Bone marrow (tissue), 2 donors: ENCODE measurements at places on chromosomes 11 and 22.
A peak's percentile ranks its signal among the peaks of the same experiment; 100 is the strongest.

GRCh38 chr11:16632295-16633200 is 105.9 kb upstream of the C11orf58 start:
- DNase-seq: no peak

DNA sequence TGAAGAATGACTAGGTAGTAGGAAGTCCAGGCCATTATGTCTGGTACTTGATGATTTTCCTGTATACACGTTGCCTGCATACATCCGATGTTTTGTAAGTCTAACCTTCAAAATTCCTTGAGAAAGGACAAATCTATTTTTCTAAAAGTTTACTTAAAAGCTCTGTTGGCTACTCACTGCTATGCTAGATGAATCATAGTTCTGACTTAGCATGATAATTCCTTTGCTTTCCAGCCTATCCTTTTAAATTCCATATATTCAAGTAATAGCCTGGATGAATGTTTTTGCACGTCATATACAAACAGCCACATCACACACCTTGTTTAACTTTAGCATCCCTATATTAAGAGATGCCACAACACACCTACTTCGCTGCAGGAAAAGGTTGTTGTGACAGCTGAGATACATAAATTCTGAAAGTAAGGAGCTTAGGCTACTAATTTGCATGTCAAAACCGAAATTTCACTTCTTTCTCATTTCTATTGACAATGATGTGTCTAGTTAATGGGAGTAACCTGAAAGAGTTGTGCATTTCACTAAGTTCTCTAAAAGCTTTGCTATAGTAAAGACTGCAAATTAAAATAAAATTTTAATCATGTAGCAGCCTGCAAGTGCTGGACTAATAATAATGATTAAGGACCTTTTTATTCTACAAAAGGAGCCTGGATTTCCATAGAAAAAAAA is 1116.4 kb downstream of the JRKL start:
- DNase-seq: no peak

DNA sequence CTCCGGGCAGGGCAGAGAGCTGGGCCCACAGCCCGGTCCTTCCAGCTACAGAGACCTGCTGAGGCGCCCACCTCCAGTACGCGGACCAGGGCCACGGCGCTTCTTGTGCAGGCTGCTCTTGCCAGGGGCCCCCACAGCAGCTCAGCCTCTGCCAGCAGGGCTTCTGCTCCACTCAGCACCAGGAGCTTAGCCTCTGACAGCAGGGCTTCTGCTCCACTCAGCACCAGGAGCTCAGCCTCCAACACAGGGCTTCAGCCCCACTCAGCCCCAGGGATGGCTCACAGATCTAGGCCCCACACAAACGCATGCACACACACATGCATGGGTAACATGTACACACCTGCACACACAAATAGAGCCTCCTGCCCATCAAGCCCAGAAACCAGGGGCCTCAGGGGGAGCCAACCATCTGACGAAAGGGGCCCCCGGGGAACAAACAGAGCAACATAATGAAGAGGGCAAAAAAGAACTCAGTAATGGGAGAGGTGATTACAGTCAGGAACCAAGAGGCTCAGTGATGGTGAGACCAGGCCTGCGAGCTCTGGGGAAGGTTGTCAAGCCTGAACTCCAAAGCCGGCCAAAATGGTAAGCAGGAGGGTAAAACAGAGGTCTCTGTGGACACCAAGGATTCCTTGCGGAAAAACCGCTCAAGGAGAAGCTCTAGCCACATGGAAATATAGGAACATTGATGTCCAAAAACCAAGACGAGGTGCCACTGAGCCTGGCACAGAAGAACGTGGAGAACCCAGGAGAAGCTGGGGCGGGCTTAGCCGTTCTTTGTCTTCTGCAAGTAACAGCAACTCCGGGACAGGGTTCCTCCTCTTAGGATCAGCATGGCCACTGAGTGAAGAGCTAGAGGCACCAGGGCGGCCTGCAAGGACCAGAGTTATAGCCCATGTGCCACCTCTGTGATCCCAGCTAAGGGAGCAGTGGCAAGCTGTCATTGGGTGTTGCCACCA is 46.5 kb downstream of the GNB1L start:
- DNase-seq: no peak

DNA sequence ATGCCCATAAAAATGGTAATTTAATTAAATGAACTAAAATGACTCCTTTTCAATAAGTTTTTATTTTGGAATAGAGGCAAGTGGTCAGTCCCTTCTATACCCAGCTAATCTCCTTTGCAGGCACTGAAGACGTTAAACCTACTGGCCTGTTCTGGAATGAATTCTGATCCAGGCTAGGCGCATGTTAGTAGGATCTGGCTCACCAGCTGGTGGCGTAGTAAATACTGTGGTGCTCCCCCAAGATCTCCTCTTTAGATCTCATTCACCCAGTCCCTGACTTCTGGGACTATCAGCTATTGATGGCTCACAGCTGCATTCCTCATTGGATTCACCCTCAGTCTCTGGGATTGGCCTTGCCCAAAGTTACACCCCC is 173.7 kb upstream of the DDI1 start:
- no peak for DNase-seq

GRCh38 chr11:106497321-106497720 is 419.9 kb downstream of the AASDHPPT start:
- no peak for DNase-seq

GRCh38 chr22:39598017-39598965 is 27.7 kb downstream of the CACNA1I start:
- no peak for DNase-seq

DNA sequence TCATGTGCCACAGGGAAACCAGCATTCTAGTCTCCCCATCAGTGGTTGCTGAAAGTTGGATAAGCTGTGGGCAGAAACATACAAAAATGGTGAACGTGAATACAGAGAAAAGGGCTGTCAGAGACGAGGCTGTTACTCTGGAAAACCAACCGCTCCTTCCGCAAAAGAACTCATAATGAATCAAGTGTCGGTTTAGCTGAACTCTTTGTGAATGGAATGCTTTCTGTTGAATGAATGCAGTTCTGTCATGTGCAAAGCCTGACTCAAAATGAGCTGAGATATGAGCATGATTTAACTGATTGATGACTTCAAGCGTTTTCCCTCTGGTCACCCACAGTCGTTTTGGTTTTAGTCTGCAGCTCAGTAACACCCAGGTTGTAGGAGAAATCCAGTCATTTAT is 298.3 kb downstream of the ETS1 start:
- no peak for DNase-seq

GRCh38 chr11:1532014-1532586 is 40.0 kb downstream of the DUSP8 start:
- DNase-seq: no peak

DNA sequence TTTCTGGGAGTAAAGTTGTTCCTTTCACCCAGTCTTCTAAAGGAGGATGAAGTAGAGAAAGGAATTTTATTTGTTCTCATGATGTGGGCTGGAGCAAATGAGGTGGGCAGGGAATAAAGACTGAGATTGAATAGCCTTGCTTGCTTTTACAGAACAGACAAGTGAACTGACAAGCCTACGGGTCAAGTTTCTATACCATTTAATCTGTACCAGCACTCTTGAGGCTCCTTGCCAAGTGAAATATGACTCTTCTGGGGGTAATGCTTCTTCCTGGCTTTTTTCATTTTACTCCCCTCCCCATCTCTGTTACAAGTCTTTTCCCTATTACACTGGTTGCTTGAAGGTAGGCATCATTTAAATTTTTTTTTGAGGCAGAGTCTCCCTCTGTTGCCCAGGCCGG is 54.8 kb downstream of the CSTPP1 start:
- DNase-seq: no peak

GRCh38 chr11:61683961-61684869 is 4.0 kb downstream of the DAGLA start:
- peak; percentile 6 for DNase-seq

- DNase-seq: no peak
Observed at GRCh38 chr11:46381819-46382645, 563 bp downstream of the MDK start.

DNA sequence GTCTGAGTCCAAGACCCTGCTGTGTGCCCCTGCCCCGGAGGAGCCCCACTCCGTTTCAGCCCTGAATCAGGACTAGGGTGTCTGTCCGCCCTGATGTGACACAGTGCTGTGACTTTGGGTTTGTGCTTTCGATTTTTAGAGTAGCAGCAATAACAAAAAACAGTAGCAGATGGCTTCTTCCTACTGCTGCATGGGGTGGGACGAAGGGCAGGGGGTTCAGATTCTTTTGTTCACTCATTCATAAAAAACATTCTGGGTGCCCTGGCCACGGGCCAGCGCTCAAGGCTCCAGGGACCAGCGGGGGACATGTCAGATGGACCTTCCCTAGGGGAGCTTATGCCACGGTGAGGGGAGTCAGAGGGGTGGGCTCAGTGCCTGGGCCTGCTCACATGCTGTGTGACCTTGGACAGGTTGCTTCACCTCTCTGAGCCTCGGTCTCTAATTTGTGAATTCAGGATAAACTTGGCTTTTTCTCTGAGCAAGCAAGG is 24.6 kb upstream of the PRR5 start:
- DNase-seq: no peak

DNA sequence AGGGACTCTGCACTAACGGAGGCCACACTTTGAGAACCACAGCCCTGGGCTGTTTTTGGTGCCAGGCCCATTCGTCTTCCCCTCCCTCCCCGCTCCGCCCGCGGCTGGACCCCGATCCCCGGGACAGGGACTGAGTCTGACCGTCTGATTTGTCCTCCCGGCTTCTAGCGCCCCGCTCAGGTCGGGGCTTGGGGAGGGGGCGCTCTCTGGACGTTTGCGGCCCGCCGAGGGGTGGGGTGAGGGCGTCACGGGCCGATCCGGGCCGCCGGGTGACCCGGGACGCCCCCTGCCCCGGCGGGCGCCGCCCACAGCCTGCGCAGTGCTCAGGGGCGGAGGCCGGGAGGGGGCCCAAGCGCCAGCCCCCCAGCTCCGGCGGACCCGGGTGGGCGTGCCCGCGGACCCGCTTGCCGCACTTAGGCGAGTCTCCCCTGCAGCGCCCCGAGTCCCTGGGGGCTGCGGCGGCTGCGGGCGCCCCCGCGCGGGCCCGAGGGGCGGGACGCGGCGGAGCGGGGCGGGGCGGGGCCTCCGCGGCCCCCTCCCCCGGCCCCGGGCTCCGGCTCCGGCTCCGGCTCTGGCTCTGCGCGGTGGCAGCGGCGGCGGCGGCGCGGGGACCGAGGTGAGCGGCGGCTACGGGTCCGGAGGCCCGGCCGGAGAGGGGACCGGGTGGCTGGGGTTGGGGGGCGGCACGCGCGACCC is 33.7 kb upstream of the PRR5 start:
- DNase-seq: no peak

DNA sequence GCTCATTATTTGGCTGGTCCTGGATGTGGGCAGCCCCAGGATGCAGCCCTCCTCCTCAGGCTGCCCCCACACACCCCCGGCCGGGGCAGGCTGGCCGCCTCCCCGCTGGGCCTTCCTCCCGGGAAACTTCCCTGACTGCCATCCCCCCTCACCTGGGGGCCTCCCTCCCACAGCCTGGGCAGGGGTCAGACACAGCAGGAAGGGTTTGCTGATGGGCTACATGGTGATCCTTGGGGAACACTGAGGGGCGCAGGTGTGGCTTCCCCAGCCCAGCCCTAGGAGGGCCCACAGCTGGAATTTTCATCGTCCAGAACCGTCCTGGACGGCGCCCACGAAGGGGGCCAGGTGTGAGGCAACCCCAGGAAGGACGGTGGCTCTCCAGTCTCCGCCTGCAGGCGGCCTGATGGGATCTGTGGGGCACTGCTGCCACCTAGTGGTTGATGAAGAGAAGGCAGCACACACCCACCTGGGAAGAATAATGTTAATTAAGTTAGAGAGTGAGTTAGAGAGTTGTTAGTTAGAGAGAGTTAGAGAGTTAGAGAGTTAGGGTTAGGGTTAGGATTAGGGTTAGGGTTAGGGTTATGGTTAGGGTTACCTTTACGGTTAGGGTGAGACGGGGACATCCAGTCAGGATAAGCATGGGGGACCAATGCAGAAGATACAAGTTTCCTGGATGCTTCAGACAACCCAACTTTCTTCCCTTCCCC is 75.9 kb upstream of the PRR5 start:
- peak; percentile 63 for DNase-seq

- no peak for DNase-seq
Observed at GRCh38 chr22:23119494-23120414, 22.0 kb downstream of the RSPH14 start.

- no peak for DNase-seq
Observed at GRCh38 chr11:45366619-45367190, 80.6 kb upstream of the SYT13 start.

GRCh38 chr11:31802000-31802551 is 9.0 kb downstream of the PAX6 start:
- no peak for DNase-seq

DNA sequence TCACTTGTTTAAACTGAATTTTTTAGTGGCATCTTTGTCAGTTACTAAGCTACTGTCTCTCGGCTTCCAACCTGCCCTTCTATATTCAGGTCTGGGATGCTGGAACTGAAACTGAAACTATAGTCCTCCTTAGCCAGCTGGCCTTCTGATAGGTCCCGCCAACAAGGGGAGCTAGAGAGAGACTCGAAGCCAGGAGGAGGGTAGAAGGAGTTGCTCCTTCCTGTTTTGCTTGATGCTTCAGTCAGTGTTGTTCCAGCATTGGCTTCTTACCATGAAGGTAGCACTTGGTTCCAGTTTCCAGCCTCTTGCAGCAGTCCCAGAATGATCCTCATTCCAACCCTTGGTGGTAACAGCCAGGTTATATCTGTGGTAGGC is 32.9 kb upstream of the HORMAD2 start:
- DNase-seq: no peak

- DNase-seq: no peak
Observed at GRCh38 chr11:128965485-128965884, 22.8 kb upstream of the TP53AIP1 start.

DNA sequence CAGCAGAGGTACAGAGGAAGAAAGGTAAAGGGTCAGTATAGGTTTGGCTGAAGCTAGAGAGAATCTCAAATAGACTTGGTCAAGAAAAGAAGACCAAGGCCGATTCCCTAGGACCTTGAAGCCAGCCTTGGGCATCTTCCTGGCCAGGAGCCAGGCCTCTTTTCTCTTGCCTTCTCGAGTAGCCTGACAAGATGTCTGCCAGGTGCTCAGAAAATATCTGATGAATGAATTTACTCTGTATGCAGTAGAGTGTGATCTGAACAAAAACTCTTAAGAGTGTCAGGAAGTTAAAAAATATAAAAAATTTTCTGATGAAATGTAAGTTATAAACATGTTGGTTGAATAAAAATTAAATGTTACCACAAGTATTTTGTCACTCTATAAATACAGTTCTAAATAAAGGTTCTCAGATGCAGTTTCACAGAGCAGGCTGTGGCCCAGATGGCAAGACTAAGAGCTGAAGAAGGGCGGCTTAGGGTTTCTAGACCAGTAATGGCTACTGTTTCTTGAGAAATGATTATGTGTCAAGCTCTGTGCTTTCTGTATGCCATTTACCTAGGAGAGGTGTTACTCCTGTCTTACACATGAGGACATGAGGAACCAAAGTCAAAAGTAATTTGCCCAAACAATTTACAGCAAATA is 98.1 kb downstream of the ATXN10 start:
- no peak for DNase-seq
